ENCODE measurements at places on chromosomes 13 and 19.
A peak's percentile ranks its signal among the peaks of the same experiment; 100 is the strongest.

DNA sequence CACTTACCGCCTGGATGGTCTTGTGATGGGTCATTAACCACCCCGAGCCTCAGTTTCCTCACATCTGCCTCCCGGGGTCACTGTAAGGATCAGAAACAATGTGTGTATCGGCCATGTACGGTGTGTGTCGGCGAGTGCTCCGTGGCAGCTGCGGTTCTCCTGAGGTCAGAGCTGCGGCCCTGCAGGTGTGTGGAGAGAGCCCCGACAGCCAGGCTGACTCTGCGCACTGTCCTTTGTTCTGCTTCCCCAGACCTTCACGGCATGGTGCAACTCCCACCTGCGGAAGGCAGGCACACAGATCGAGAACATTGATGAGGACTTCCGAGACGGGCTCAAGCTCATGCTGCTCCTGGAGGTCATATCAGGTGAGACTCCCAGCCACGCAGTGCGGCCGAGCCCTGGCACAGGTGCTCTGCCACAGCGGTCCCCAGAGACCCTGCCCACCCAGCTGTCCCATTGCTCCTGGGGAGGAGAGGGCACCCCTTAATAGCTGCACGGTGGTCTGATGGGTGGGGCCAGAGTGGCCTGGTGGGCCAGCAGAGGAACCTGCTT is 43.8 kb downstream of the CAPN12 start:
- no peak for DNase-seq

- no peak for DNase-seq
Observed at GRCh38 chr19:11106477-11106876, 17.2 kb downstream of the LDLR start.

GRCh38 chr13:82323101-82323500 is 1559.2 kb downstream of the SLITRK1 start:
- no peak for DNase-seq

DNA sequence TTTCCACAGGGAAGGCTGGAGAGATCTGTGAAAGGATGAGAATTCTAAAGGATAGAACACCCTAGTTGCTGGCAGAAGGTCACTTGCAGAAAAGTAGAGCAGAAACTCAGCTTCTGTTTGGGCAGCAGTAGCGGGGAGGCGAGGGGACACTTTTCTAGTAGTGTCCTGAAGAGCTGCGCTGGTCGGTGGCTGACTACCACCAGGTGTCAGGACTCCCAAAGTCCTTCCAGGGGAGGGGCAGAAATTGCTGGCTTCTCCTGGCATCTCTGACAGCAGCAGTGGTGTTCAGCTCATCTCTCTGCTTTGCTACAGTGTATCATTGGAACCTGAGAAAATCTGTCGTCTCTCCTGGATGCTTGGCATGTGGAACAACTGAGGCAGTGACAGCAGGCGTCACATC is 120.9 kb downstream of the ZDHHC20 start:
- no peak for DNase-seq

DNA sequence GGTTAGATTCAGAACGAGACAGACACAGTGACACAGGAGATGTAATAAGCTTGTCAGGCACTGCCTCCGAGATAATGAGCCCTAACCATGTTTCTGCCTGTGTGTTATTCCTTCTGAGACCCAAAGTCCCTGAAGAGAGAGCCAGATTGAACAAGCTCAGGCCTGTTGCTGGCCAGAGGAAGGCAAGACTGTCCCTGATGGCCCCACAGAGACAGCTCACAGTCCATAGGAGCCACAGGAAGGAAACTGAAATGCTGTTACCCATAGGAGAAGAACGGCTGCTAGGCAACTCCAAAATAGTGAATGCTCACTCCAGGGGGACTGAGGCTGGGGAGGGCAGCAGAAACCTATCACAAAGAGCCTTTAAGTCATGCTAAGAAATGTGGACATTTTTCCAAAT is 31.8 kb upstream of the RFXAP start:
- no peak for DNase-seq

- DNase-seq, result no peak
Observed at GRCh38 chr19:21680026-21680425, 87.4 kb downstream of the ZNF100 start.

GRCh38 chr19:34432797-34433196 is 4.6 kb downstream of the UBA2 start:
- DNase-seq, result no peak

DNA sequence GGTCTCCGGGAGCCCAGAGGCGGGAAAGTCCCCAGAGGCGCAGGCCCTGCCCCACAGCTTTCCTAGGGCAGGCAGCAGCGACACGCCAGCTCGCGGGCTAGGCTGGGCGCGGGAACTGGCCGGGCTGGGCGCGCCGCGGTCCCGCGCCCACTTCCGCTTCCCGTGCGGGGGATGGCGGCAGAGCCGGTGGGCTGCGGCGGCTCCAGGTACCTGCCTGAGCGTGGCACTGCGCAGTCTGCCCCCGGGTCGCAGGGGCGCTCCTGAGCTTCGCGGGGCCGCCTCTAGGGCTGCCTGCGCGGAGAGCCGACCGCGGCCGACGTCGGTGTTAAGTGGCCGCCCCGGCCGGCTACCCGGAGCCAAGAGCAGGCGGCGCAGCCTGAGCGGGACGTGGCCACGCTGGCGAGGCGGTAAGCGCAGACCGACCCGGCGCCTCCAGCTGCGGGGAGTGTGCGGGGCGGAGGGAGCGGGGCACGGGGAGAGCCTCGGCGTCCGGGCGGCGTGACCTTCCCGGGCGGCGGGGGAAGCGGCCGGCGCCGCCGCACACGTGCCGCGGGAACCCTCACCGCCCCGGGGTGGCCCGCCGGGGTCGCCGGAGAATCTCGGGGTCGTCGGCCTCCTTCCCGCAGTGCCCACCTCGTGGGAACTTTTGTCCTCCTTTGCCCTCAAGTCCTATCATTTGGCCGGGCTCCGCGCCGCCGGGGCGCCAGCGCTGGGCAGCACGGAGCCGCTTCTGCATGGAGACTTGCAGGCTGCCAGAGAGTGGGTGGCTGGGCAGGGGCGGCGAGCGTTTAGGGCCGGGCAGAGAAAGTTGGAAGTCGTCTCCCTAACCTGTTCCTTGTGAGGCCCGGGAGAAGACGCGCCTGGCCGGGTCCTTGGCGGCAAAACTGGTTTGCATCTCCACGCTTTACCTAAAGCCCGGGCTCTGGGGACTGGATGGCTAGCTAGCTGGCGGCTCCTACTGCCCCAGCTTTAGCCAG is 31.4 kb upstream of the MPHOSPH8 start:
- no peak for DNase-seq

DNA sequence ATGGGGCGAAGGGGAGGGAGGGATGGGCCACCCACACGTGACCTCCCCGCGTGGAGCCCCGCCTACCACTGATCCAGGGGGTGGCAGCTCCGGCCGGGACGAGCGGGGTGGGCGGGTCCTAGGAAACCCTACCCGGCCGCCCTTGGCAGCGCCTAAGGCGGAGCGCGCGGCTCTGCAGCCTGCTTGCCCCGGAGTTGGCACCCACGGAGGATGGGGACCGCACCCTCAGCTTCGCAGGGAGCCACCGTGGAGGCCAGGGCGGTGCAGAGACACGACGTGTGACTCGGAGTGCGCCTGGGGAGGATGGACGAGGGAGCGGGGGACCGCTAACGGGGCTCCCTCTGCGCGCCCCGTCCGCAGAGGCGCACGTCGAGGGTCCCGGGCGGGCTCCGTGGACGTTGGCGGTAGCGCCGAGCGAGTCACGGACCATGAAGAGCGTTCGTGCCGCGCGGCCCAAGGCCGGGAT is at the start of gene RGS9BP:
RGS9BP (plus strand) TSS at position 129 of the 466 bp plus-strand sequence. CDS start 416 bp downstream, outside the sequence.
- peak; percentile 74 for DNase-seq

DNA sequence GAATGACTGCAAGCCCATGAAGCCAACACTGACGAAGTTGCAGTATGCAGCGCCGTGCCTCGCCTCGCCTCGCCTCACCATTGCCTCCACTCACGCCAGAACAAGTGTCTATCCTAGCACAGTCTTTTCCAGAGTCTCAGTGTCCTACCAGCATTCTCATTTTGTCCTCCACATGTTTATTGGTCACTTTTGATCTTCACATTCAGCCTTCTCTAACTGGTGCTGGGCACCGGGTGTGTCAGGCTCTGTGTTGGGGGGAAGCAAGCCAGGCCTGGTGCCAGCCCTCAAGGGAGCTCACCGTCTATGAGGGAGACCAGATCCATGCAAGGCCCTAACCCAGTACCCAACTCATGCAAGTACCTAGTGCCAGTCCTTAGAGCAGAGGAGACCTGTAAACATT is 69.7 kb upstream of the GPR183 start:
- no peak for DNase-seq

- DNase-seq, result no peak
Observed at GRCh38 chr13:110297766-110298504, 9.0 kb downstream of the COL4A1 start.

DNA sequence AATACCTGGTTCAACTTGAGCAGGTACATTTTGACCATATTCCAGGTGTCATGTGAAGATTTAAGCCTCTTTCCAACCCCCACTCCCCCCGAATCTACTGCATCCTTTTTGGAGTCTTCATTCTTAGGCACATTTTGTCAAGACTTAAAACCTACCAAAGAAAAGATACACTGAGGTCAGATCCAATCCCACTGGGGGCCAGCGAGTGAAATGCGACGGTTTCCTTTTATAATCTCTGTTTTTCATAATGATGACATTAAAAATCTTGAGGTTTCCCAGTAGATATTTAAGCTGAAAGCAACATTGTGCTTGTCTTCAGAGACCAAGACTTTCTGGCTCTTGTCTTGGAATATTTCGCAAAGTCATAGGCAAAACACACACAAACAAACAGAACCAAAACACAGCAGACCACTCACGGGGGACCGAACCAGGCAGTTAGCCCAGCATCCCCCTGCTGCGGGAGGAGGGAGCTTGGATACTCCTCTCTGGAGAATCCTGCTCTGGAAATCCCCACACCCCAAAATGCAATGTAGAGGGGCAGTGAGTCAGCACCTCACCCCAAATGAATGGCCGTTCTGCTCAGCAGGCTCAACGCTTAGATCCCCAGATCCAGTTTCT is 506 bp upstream of the GAS6 start:
- DNase-seq, result no peak

GRCh38 chr19:30158893-30159245 is 213.3 kb upstream of the ZNF536 start:
- DNase-seq, result no peak

- no peak for DNase-seq
Observed at GRCh38 chr13:108437496-108437895, 168.0 kb downstream of the TNFSF13B start.

- no peak for DNase-seq
Observed at GRCh38 chr13:45191874-45192273, 9.0 kb downstream of the KCTD4 start.

GRCh38 chr13:92097337-92097903 is 699.0 kb downstream of the GPC5 start:
- DNase-seq, result peak; percentile 7

DNA sequence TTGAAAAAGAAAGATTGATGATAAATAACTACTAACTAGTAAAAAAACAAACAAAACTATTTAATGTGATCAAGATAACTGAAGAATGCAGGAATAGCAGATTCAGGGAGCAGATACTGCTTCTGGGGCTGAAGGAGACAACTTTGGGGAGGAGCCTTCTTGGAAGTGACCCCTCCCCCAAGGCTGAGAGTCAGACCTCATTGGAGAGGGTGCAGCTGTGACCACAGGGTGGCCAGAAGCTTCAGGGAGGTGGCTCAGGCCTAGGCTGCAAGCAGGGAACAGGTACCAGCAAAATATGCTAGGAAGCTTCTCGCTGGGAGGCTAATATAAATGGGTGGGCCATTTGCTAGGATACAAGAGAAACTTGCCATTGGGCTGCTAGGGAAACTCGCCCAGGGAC is 149.9 kb downstream of the MYO16 start:
- no peak for DNase-seq

- DNase-seq, result no peak
Observed at GRCh38 chr13:98918771-98919170, 59.1 kb downstream of the DOCK9 start.

GRCh38 chr13:65865206-65865605 is 1364.9 kb downstream of the PCDH9 start:
- no peak for DNase-seq

- DNase-seq, result no peak
Observed at GRCh38 chr19:49458567-49458903, 5.5 kb downstream of the ALDH16A1 start.

- no peak for DNase-seq
Observed at GRCh38 chr19:10898633-10899032, 27.3 kb downstream of the CARM1 start.

DNA sequence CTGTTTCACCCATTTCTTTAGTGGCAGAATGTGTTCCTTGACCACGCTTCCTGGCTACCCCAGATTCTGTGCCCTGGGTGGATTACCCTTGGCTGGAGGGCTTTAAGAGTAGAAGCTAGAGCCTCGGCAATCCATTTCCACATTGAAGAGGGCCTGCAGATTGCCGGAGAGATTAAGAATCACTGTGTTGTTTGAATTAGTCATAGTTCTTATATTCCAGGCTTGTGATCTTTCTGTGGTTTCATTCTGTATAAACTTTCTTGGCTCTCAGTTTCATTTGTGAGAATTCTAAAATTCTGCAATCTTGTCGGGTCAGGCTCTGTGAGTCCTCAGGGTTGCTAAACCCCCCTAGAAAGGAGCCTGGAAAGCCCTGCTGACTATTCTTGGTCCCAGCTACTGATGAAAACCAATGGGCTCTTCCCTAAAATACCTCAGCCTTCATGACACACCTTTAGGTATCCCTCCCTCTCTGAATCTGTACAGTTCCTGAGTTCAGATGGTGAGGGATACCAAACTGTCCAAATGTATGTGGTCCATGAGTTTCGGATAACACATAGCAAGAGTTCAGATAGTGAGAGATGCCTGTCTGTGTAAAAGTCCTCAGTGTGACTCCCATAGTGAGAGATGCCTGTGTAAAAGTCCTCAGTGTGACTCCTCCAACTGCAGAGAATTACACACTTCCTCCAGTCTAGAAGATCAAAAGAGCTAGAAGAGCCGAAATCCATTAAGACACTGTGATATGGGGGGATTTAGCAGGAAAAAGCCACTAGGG is 4.3 kb downstream of the PHF11 start:
- no peak for DNase-seq

- no peak for DNase-seq
Observed at GRCh38 chr13:109933476-109933875, 147.1 kb upstream of the IRS2 start.

- DNase-seq, result no peak
Observed at GRCh38 chr13:26074706-26075105, 22.9 kb upstream of the SHISA2 start.

DNA sequence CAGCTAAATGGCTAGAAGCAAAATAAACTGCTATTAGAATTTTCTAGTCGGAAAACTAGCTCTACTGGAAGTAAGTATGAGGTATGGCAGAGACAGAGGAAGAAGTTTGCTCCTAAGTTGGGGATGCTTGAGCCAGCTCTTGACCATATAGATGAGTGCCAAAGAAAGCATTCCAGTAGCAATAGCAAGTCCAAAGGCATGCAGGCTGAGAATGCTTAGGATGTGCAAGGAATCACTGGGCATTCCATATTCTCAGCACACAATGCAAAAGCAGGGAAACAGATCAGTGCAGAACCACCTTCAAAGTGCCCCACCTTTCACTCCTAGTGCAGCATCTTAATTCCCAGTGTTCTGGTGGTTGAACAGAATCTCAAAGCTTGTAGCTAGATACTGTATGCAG is 32.9 kb downstream of the SERTM1 start:
- no peak for DNase-seq

DNA sequence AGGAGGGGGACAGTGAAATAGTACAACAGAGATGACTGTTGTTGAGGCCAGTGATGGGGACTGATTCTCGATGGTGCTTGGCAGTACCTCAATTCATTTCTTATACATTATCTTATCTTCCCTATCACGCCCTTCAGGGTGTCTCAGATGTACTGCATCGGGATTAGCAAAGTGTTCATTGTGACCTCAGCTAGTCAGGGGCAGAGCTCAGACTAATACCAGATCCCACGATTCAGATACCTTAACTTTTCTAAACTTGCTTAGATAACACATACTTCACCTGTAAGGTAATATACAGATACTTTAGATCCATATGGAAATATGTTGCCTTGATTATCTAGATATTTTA is 720.6 kb downstream of the EFNB2 start:
- DNase-seq, result no peak

- DNase-seq, result no peak
Observed at GRCh38 chr19:10546817-10547216, 3.1 kb downstream of the ATG4D start.
